ENCODE measurements at places on chromosomes 6 and 20.

DNA sequence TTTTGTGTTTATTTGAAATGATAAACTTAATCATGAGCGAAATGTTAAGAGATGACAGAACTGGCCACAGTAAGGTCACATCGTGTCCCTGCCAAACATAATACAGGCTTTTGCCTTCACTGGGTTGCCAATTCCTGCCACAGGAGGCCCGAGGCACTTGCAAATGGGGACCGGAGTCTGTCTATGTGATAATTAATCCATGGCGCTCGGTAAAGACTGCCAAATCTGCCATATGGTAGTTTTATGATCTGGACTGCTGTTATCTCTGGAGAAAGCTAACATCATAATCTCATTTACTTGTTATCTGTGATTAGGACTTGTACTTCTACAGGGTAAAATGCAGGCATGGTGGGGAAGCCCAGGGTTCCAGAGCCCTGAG lies 170.5 kb upstream of the TSHZ2 start:
- DNase-seq = no peak

- DNase-seq = peak; percentile 96
Measured at GRCh38 chr20:10217721-10218410, 764 bp upstream of the SNAP25 start.

- DNase-seq = no peak
Measured at GRCh38 chr20:15345287-15345686, 1007.9 kb upstream of the FLRT3 start.

- peak; percentile 15 for DNase-seq
Measured at GRCh38 chr6:126546541-126547120, 206.7 kb downstream of the CENPW start.

- peak; percentile 71 for DNase-seq
Measured at GRCh38 chr6:105759946-105760345, 326.2 kb upstream of the PRDM1 start.
